ENCODE measurements at places on chromosomes 16 and 17.

GRCh38 chr16:11687601-11688519 lies 19.6 kb downstream of the SNN start:
- no peak for DNase-seq

- no peak for DNase-seq
Measured at GRCh38 chr17:78426293-78426879, 47.9 kb downstream of the PGS1 start.

DNA sequence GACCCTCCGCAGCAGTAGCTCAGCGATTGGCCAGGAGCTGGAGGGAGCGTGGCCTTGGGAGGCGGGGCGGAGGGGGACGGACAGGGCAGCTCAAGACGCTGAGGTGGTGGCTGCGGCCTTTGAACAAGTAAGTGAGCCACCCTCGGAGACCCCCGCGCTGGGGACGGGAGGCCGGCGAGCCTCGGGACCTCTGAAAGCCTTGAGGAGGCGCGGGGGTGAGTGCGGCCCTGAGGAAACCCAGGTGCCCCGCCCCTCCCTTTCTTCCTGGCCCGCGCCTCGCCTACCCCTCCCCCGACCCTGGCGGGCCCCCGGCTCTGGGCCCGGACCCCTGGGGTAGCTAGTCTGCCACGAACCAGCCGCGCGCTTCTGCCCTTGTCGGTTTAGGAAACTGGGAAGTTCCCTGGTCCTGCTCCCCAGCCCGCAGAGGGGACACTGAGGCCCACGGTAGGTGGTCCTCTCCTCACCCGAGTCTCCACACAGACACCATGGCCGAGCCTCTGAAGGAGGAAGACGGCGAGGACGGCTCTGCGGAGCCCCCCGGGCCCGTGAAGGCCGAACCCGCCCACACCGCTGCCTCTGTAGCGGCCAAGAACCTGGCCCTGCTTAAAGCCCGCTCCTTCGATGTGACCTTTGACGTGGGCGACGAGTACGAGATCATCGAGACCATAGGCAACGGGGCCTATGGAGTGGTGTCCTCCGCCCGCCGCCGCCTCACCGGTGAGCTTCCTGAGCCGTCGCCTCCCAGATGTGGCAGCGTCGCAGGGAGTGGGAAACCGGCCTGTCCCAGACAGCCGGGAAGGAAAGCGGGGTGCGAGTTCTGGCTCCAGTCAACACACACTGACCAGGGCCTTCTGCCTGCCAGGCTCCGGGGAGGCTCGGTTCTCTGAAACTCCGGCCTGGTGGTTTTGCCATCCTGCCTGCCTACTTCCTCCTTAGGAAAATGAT lies at the start of gene MAPK7:
MAPK7 (plus strand) TSS at position 83 of the 945 bp plus-strand sequence; CDS start at position 486, 403 bp downstream.
- no peak for DNase-seq

- DNase-seq, result no peak
Measured at GRCh38 chr16:88706965-88707826, 893 bp downstream of the CTU2 start.

- no peak for DNase-seq
Measured at GRCh38 chr17:73350864-73351263, 39.1 kb upstream of the CDC42EP4 start.

DNA sequence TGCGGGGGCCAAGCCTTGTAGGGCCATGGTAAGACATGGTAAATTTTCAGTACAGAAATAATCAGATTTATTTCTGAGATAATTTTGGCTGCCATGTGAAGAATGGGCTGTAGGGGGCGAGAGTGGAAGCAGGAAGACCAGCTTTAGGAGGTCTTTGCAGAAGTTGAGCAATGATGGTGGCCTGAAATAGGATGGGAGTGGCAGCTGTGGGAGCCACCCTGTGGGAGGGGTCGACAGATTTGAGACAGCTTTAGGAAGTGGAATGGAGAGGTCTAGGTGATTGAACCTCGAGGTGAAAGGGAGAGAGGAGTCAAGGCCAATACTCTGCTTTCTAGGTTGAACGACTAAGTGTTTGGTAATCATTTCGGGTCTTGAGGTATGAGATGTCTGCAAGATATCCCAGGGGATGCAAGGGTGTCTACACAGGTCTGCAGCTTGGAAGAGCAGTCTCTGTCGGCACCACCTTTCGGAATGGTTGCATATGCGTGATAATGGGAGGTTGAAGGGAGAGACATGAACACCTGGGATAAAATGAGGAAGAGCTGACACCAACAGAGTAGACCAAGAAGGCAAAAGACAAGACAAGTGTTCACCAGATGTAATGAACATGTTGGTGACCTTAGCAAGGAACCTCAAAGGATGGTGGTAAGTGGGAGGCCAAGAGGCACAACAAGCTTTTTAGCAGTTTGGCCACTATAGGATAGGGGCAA lies 4.2 kb upstream of the ATXN7L3 start:
- peak; percentile 13 for DNase-seq

DNA sequence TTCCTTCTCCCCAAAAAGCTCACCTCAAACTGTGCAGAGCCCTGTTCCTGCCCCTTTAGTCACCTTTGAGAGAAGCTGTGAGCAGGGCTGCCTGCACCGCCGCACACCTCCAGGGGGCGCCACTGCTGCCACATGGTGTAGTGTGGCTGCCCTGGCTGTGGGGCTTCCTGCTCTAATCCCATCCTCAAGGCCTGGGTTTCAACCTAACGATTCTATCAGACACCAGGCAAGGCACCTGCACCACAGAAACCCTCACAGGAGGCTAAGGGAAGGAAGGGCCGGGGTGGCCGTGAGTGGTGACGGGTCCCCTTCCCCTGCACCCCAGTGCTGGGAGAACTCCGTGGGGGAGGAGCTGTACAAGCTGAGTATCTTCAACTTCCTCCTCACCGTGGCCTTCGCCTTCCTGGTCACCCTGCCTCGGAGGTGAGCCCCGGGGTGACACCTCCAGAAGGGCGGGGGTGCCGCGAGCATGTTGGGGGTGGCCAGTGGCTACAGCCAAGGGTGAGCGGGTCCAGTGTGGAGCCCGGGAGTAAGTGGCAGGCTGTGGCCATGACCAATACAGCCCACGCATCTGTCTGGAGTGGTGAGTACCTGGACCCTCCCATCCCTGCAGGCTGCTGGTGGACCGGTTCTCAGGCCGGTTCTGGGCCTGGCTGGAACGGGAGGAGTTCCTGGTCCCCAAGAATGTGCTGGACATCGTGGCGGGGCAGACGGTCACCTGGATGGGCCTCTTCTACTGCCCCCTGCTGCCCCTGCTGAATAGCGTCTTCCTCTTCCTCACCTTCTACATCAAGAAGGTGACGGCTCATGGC lies 7.0 kb downstream of the TMC8 start:
- no peak for DNase-seq

DNA sequence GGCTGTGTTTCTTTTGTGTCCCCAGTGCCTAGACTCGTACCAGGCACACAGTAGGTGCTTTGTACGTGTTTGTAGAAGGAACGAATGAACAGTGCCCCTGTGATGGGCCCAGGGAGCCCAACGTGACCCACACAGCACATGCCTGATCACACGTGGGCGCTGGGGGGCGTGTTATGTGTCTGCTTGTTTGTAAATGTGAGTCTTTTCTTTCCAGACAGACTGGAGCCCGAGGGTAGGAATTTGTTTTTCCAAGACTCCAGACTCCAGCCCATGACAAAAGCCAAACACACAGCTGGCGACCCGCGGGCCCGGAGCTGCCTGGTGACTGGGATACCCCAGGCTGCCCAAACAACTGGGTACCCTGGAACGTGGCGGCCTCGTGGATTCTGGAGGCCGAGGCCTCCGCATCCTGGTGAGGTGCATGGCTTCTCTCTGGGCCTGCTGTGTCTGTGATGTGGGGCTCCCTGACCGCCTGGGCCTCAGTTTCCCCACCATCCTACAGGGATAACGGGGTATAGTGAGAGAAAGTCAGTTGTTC lies 14.9 kb upstream of the CBFA2T3 start:
- no peak for DNase-seq

GRCh38 chr17:2899906-2900305 lies 103.7 kb downstream of the RAP1GAP2 start:
- DNase-seq, result no peak

DNA sequence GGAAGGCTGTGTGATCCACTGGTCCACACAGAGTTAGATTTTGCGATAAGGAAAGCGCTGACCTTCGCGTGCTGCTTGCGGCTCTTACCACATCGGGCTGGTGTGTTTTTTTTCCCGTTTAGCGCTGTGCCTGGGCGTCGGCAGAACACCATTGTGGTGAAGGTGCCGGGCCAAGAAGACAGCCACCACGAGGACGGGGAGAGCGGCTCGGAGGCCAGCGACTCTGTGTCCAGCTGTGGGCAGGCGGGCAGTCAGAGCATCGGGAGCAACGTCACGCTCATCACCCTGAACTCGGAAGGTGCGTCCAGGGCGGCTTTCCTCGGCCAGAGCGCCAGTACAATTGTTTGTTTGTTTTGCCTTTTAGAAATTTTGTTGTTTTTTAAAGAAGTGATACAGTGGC lies 54.7 kb downstream of the BANP start:
- DNase-seq, result no peak

GRCh38 chr16:87076950-87077749 lies 240.0 kb downstream of the C16orf95 start:
- DNase-seq, result no peak

DNA sequence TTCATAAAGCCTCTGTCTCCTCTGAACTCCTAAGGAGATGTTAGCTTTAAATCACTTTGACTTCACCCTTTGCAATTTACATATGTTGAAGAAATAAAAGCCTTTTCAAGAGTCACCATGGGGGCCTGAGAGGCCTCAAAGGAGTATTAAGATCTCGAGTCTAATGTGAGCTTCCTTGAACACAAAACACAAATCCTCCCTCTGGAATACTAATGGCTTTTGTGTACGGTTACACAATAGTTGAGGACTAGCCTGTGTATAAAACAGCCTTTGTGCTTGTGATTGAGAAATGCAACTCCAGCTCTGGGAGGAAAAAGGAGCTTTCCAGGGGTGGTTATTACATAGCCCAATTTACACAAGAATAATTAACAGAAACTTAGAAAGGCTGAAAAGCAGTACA lies 1140.2 kb downstream of the CDH11 start:
- no peak for DNase-seq

DNA sequence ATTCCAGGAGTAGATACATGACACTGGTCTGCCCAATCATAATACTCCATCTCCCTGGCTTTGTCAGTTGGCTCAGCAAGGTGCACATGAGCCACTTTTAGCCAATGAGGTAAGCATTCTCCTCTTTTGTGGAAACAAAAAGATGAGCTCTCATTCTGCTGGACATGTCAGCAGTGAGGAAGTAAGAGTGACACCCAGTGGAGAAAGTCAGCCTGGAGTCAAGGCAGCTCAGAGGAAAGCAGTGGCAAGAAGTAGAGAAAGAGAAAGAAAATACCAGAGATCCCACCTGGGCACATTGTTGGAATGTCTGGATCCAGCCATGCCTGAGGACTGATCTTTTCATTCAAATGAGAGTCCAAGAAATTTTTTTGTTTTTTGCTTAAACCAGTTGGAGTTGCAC lies 496.9 kb upstream of the C16orf82 start:
- DNase-seq, result no peak

DNA sequence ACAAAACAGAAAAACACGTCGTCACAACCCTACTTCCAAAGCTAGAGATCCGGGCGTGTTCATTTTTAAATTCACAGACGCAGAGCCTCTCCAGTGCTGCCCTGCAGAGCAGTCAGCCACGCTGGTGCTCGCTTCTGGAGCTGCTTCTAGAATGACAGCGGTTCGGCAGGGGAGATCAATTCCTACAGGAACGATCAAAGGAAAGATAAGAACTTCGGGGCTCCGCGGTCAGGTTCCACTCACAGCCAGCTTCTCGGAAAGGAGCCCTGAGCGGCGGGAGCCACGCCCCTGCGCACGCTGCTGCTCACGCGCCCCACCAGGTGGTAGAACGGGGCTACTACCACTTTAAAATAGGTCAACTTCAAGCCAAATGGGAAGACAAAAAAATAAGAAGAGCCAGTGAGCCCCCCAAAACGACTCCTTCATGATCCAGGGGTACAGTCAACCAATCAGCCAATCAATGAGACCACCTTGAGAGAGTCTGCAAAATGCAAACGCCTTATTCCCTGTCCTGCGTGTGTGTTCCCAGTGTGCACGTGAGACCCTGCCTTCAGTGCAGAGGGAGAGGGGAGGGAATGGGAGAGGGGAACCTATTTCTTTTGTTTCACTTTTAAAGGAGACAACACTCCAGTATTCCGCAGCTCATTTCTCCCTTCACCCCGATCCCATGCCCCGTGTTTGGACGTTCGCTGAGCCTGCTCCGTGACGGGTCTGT lies 209.7 kb downstream of the RBFOX3 start:
- no peak for DNase-seq

- DNase-seq, result no peak
Measured at GRCh38 chr16:13335879-13336278, 434.5 kb downstream of the SHISA9 start.

DNA sequence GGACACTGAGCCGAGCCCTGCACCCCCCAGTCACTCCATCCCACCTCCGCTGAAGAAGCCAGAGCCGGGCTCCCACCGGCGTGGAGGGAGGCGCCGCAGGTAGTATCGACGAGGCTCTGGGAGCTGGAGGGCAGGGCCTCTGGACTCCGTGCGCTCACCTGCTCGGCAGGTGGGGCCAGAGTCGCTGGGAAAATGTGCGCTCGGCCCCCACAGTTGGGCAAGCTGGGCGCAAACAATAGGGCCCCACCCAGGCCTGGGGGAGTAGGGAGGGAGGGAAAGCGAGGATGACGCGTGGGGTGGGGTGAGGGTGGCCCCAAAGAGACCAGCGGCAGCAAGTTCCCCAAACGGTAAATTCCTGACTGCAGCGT lies 668 bp downstream of the JUP start:
- no peak for DNase-seq

DNA sequence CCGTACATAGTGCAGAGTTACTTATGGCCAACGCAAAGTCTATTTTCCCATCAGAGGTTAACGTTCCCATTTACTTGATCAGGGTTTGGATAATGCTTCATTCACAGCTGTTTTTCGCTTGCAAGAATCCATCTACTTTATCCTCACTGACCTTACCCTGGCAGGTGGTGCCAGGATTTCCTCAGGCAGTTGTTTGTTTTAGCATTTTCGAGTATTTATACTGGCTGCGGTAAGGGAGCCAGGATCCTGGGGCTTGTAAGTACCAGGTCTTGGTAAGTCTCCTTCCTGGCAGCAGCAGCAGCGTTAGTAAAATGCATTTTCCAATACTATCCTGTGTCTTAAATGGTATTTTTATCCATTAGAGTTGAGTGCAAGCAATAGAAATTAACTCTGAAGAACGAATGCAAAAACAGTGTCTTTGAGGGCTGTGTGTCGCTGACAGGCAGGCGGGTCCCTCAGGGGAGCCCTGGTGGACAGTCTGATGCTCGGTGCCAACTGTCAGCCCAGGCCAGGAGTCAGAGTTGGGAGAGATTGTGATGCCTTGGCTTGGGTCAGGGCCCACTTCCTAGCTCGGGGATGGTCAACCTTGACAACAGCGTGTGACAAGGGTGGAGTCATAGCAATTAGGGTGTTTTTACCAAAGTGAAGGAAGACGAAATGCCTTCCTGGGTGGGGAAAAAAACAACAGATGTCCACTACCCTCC lies 92.4 kb upstream of the HSBP1 start:
- no peak for DNase-seq

- DNase-seq, result no peak
Measured at GRCh38 chr17:55931446-55931845, 180.6 kb downstream of the PCTP start.

DNA sequence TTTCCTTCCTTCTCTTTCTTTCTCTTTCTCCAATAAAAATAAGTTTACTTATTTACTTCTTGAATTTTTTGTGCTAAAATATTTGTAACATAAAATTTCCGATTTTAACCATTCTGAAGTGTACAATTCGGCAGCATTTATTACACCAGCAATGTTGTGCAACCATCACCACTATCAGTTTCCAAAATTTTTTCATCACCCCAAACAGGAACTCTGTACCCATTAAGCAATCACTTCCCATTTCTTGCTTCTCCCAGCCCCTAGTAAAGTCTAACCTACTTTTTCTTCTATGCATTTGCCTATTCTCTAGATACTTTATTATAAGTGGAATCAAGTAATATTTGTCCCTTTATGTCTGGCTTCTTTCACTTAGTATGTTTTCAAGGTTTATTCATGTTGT lies 2.5 kb upstream of the HP start:
- no peak for DNase-seq
